ENCODE measurements at places on chromosomes 6 and 20.

DNA sequence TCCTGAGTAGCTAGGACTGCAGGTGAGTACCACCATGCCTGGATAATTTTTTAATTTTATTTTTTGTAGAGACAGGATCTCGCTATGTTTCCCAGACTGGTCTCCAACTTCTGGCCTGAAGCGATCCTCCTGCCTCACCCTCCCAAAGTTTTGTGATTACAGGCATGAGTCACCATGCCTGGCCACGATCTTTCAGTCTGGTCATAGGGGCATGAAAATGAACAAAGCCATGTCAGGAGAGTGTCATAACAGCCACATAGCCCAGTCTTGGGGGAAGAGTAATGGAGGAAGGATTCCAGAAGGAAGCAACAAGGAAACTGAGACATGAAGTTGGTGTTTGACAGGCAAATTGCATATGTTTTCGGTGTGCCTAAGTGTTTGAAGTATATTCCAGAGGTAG, 17.0 kb upstream of the SNX3 start:
- no peak for DNase-seq

DNA sequence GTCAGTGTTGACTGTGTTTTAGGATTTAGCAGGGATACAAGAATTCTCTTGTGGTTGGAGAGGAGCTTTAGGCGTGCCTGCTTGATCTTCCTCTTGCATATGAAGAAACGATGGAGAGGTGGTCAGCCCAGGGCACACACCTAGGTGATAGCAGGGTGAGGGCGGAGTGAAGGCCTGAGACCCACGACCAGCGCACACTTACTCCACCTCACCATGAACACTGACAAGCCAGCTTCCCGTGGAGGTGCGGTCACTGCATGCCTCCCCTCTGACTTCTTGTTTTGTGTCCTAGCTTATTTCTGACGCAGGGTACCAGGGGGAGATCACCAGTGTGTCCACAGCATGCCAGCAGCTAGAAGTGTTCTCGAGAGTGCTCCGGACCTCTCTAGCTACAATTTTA, 8.1 kb downstream of the NELFCD start:
- DNase-seq = no peak

DNA sequence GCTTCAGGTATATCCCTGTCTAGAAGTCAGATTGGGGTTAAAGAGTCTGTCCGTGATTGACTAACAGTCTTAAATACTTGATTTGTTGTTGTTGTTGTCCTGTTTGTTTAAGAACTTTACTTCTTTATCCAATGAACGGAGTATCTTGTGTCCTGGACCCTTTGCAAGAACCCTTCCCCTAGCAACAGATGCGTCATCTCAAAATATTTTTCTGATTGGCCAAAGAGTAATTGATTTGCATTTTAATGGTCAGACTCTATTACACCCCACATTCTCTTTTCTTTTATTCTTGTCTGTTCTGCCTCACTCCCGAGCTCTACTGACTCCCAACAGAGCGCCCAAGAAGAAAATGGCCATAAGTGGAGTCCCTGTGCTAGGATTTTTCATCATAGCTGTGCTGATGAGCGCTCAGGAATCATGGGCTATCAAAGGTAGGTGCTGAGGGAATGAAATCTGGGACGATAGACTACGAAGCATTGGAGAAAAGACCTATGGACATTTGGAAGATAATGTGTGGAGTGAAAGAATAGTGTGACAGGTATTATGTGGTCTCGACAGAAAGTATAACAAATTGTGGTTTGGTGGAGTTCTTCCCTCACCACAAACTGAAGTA, at the start of gene HLA-DRA:
HLA-DRA (plus strand) TSS at position 286 of the 613 bp plus-strand sequence; CDS start at position 350, 64 bp downstream.
- no peak for DNase-seq

DNA sequence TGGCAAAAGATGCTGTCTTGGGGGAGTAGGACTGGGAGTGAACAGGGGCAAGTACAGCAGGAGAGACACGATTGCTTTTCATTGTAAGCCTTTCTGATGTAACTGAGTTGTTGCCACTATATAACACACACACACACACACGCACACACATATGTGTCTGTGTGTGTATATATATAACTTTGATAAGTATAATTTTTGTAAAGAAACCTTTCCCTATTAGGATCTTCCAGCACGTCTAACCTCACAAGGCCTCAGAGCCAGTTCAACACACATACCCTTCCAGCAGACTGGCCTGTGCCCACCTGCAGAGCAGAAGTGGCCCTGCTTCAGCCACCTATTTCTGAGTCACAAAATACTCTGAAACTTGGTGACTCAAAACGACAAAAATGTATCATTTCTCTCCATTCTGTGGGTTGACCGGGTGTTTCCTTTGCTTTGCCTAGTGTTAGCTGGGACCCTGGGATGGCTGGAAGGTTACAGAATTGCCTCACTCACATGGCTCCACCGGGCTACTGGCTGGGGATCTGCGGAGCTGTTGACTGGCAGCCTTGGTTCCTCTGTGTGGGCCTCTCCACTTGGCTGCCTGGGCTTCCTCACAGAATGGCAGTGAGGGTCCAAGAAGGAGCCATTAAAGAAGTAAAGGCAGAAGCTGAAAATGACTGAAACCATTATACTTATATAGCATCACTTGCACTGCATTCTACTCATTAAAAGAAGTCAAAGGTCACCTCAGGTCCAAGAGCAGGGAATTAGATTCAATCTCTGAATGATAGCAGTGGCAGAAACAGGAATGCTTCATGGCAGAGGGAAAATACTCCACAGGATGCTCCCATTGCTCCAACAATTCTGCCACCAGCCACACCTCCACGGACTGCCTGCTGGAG, 126.4 kb downstream of the BANF2 start:
- no peak for DNase-seq

GRCh38 chr6:138923561-138923960, 64.5 kb downstream of the REPS1 start:
- DNase-seq = no peak

DNA sequence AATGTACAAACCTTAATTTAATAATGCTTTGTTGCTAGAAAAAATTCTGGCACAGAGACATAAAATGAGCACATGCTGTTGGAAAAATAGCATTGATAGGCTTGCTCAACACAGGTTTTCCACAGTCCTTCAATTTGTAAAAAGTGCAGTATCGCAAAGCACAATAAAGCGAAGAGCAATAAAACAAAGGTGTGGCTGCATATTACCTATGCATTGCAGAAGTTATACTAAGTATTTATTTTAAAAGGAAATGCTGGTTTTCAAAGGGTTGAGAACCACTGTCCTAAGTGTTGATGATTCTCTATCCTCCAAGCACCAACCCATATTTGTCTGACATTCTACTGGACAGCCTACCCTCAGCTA, 54.1 kb upstream of the CAP2 start:
- DNase-seq = no peak

GRCh38 chr6:15929685-15930084, 199.2 kb upstream of the MYLIP start:
- no peak for DNase-seq

DNA sequence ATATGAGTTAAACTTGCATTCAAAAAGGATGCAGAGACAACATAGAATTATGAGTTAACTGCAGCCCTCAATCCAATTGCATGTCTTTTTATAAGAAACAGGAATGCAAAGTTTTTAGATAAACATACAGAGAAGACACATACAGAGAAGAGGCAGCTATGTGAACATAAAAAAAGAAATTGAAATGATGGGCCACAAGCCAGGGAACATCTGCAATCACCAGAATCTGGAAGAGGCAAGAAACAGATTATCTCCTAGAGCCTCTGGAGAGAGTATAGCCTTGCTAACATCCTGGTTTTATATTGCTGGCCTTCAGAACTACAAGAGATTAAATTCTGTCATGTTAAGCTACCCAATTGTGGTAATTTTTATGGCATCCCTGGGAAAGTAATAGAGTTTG, 257.2 kb upstream of the EYS start:
- DNase-seq = no peak

- DNase-seq = peak; percentile 94
These were observed at the start of gene MOCS1 for GRCh38 chr6:39934131-39934757. MOCS1 (minus strand) TSS chr6:39934462; CDS start chr6:39934417, 45 bp downstream.

DNA sequence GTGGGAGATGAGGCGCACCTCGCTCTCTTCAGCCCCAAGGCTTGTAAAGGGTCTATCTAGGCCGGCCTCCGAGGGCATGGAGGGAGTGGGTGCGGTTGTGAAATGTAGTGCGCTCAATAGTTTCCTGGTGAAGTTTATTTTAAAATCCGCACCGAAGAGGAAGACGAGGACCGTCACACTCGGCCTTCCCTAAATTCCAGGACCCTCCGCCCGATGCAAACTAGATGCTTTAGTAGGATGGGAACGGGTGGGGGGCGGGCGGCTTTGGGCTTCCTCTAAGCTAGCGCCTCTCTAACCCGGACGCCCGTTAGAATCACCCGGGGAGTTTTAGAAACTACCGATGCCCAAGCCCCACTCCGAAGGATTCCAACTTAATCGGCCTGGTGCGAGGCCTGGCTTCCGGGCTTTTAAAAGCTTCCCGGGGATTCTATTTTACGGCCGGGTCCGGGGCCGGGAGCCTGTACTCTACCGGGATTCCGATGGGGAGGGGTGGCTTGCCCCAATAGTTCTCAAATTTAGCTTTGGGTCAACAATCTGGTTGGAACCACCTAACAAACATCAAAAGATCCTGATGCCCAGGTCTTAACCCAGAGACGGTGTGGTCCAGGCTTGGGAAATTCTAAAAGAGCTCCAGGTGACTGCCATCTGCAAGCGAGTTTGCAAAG, 548 bp upstream of the BCAS4 start:
- no peak for DNase-seq

DNA sequence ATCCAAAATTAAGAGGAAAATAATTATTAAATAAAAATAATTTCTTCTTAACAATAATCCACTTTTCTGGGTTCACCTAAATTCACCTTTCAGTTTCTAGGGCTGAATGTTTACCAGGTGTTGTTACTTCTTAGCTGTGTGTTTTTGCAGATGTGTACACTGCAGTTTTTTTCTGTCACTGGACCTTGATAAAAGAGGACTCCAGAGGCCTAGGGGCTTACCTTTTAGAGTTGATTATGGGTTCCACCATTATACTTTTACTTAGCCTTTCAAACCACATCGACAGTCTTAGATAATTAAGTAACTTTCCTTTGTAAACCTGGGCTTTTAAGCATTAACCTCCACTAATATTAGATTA, 766.5 kb downstream of the BCKDHB start:
- DNase-seq = no peak

- no peak for DNase-seq
These were observed 931.1 kb downstream of the KIF16B start for GRCh38 chr20:15642109-15642508.

GRCh38 chr6:88174906-88175305, 8.8 kb upstream of the CNR1 start:
- DNase-seq = no peak

DNA sequence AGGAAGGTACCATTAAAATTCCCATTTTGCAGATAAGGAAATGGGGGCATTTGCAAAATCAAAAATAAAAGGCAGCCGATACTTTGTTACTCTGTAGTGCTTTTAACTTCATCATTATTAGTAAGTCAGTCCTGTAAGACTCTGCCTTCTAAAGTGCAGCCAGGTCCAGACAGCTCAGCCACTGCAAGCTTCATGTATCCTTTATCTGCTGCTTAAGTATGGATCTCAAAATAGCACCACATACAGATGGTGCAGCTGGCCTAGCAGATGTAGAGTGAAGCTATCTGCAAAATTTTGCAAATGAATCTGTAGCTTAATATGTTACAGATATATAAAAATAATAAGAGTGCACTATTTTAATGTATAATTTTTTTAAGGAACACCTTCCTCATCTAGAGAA, 53.4 kb downstream of the NUS1 start:
- DNase-seq = no peak

DNA sequence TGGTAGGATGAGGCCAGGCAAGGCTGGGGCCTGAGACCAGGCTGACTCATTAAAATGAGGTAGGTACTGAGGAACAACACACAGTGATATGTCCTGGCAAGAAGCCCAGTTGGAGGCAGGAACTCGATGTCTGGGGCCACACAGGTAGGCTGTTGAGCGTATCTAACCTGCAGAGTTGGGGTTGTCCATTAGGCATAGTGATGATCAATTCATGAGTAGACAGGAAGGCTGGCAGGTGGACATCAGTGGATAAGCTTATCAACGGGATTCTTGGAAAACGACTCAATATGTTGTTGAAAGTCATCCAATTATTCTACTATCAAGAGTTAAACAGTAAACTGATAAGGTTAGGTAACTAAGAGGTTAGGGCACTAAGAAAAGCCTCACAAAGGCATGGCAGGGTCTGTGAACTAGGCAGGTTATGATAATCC, 193.2 kb upstream of the COL21A1 start:
- peak; percentile 62 for DNase-seq

DNA sequence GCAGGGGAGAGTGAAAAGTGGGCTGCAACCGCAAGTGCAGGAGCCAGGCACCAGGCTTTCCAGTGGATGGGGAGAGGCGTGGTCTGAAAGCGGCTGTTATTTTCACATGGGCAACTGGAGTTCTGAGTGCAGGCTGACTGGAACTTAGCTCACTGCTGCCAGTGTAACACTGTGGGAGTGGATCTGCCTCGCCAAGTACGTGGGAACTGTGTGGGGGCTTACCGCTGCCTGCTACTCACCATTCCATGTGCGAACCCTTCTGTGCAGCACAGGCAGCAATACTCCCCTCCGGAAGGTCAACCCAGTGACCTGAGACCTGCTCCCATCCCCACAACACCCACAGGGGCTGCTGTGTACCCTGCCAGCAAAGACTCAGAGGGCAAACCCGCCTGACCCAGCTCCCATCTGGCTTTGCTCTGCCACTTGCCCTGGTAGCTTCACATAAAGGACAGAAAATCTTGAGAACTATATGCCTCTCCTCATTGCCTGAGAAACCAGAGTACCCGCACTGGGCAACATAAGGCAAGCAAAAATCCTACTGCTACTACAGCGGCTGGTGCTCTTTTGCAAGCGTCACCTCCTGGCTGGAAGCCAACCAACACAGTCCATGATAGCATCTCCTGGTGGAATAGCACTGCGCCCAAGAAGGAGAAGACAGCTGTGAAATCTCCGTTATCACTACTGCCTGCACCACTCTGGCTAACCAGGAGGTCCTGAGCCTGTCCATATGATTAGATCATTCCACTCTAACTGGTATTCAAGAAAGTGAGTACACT, 54.4 kb upstream of the SIRPG start:
- DNase-seq = peak; percentile 24

GRCh38 chr6:109486068-109486467, 3.0 kb upstream of the ZBTB24 start:
- DNase-seq = no peak

DNA sequence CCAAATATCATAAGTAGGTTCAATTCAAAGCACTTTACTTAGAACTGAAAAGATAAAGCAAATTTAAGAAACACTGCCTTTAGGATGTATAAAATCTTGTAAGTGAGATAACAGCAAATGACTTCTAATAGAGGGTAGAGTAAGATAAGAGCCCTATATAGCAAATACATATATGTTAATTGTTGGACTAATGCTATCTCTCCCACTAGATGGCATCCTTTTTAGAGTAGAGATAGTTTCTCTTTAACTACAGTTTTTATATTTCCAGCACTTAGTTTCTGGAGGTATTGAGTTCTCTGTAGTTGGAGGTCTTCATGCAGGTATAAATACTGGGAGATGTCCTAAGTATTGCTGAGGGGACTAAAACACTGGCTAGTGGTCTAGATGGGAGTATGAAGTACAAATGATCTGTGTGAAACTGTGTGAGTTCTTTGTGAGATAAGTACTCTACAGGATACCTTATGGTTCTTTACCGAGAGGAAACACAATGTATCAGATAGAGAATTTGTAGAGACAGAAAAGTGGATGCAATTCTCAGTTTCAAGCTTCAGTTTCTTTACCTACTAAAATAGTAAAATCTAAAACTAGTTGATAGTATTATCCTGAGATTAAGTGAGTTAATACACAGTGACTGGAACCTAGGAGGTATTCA, 399.3 kb downstream of the KHDRBS2 start:
- no peak for DNase-seq

- DNase-seq = peak; percentile 70
These were observed 13.8 kb upstream of the TLDC2 start for GRCh38 chr20:36861875-36862801.

- DNase-seq = no peak
These were observed 66.4 kb upstream of the THBS2 start for GRCh38 chr6:169320013-169320412.
